Activated CD8-positive, alpha-beta memory T cell treated with anti-CD3 and anti-CD28 coated beads, Interleukin-2, amount 50 U/mL, for 4 hours (primary cell): ENCODE measurements at places on chromosomes 5 and 9.

DNA sequence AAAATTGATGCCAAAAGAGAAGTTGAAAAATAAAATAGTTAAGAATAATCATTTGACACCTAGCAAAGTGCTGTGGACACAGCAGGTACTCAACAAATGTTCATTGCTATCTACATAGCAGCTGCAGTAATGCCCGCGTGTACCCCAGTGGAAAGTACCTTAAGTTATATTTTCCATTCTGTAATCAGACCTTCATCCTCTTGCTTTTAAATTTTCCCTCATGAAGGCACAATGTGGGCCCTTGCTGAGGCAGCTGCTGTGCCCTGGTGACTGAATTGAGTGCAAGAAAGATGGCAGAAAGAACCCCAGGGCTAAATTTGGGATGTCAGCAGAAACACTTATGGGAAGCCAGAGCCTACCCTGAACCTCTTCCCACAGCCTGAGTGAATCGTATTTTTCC, 65.9 kb downstream of the CYFIP2 start:
- no peak for DNase-seq

DNA sequence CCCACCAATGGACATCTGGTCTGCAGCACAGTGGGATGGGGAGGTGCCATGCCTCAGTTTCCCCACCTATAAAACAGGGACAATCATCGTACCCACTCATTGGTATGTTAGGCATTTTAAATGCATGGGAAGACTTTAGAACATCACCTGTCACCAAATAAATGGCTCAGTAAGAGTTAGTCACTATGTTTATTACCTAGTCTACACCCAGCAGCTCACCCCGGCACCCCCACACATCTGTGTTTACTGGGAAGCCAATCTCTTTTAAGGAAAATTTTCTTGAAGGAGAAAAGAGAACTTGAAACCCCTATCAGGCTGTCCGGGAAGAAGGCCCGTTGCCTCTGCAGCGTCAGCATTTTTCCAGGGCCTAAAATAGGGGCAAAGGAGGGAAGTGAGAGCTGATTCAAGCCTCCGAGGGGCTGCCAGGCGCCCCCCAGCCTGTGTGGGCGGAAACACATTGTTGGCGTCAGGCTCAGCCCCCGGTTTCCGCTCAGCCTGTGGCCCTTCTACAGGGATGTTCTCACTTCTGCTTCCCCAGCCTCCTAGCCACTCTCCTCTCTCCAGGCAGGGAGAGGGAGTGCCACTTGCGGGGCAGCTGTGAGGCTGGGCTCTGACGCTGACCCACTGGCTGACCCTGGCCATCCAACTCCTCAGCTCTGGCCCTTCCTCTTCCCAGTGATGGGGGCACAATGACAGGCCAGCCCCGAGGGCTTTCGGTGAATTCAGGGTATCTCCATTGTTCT, 4.6 kb downstream of the CSF1R start:
- DNase-seq = no peak

- no peak for DNase-seq
Observed at GRCh38 chr9:90095682-90096081, 490.9 kb downstream of the GADD45G start.

DNA sequence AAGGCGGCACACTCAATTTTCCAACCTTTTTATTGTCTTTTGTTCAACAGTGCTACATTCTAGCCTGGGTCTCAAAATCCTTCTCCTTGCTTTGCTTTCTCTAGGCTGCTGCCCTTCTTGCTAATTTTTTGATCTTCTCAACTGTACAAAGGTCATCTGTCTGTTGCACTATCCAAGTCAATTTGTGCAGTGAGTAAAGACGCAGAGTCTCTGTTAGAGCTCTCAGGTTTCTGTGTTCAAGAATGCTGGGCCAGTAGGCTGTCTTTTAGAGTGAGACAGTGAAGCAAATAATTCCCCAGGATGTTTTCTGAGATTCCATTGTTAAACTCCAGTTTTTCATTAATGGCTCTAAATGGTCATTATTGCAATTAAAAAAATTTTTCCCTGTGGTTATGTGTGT, 255.7 kb upstream of the ACTBL2 start:
- no peak for DNase-seq

GRCh38 chr9:87586731-87587355, 89.2 kb downstream of the DAPK1 start:
- DNase-seq = no peak

DNA sequence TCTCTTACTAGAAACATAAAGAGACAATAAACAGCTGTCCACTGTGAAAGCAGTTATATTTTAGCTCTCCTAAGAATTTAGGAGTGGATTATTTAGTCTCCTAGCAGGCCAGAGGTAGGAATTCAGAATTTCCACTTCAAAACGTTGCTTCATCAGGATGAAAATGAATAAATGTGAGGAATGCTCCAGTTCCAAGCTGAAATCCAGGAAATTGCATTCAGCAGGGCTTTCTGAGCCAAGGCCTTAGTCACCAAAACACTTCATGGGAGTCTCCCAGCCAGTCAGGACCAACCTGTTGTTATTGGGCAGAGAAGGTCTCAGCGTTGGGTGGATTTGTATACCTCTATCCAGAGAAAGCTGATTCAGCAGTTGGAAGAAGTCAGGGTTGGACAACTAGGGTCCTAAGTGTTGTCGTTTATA, 1040.3 kb downstream of the TLE1 start:
- no peak for DNase-seq

DNA sequence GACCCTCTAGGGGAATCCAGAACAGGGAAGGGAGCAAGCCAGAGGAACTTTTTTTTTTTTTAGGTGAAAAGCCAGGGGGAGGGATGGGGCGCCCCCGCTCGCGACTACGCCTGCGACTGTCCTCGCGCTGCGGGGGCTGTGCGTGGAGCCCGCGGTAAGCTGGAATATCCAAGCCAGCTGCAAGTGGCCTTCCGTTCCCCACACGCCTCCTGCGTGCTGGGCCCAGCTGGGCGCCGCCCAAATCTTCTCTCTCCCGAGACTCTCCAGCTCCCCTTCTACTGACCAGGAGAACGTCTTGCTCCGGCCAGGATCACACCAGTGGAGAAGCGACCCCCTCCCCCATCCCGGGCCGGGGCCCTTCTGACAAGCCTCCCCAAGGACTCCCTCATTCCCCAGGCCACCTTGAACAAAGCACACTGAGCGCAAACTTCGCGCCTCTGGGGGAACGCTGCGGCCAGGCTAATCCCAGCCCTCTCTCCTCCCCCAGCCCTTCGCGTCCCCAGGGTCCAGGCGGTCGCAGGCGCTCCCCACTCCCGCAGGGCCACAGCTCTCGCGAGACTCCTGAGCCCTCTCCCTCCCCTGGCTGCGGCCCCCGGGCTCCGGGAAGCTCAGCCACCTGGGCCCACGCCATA, 6.6 kb downstream of the BARX1 start:
- no peak for DNase-seq

- no peak for DNase-seq
Observed at GRCh38 chr5:141494761-141495452, 6.0 kb downstream of the PCDHGC5 start.

DNA sequence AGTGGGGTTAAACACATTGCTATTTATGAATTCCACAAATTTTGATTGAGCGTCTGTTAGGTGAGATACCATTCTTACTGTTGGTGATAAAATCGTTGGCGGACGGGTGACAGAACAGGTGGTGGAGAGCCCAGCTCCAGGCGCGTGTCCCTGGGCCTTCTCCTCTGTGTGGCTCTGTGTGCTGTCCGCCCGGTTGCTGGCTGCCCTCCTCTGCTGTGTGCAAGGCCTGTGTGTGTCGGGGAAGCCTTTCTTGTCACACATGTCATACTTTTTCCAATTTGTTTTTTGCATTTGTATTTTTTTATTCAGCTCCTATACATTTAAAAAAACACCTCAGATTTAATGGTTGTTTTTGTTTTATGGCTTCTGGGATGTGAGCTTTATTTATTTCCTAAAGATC, 33.9 kb downstream of the TENT4A start:
- DNase-seq = no peak

DNA sequence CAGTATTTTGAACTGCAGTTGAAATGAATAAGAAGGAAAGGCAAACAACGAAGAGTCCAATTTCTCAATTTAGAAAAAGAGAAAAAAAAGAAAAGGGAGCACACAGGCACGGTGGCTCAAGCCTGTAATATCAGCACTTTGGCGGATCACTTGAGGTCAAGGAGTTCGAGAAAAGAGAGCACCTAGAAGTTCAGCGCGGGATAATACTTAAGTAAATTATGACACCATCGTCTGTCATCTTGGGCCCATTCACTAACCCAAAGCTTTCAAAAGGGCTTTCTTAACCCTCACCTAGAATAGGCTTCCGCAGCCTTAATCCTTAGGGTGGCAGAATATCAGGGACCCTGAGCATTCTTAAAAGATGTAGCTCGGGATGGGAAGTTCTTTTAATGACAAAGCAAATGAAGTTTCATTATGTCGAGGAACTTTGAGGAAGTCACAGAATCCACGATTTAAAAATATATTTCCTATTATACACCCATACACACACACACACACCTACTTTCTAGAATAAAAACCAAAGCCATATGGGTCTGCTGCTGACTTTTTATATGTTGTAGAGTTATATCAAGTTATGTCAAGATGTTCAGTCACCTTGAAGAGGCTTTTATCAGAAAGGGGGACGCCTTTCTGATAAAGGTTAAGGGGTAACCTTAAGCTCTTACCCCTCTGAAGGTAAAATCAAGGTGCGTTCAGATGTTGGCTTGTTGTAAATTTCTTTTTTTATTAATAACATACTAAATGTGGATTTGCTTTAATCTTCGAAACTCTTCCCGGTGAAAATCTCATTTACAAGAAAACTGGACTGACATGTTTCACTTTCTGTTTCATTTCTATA, 602 bp upstream of the CD274 start:
- DNase-seq = no peak

DNA sequence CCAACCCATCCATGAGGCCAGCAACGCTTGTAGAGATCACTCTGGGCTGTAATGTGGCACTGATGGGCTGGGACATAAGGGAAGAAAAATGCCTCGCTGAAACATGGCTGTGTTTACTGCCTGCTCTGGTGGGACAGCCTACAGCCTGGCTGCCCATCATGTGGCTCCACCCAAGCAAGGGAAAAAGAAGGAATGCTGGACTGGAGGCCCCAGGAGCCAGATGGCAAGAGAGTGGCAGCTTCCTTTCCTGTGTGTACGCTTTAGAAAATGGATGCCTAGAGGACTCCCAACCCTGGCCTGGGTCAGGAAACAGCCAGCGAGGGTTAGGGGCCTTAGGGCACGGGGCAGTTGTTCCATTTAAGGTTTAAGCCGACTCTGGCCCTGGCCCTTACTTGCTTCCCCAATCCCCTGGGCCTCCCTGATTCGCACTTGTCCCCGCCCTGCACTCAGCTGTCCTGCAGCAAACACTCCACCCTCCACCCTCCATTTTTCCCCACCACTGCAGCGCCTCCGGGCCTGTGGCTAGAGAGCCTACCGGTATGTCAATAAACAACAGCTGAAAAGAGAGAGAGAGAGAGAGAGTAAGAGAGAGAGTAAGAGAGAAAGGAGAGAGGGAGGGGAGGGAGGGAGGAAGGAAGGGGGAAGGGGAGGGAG, 819.4 kb downstream of the SEMA5A start:
- DNase-seq = no peak

- no peak for DNase-seq
Observed at GRCh38 chr5:2991884-2992283, 240.4 kb upstream of the IRX2 start.

GRCh38 chr5:38200872-38201557, 57.3 kb upstream of the EGFLAM start:
- no peak for DNase-seq

DNA sequence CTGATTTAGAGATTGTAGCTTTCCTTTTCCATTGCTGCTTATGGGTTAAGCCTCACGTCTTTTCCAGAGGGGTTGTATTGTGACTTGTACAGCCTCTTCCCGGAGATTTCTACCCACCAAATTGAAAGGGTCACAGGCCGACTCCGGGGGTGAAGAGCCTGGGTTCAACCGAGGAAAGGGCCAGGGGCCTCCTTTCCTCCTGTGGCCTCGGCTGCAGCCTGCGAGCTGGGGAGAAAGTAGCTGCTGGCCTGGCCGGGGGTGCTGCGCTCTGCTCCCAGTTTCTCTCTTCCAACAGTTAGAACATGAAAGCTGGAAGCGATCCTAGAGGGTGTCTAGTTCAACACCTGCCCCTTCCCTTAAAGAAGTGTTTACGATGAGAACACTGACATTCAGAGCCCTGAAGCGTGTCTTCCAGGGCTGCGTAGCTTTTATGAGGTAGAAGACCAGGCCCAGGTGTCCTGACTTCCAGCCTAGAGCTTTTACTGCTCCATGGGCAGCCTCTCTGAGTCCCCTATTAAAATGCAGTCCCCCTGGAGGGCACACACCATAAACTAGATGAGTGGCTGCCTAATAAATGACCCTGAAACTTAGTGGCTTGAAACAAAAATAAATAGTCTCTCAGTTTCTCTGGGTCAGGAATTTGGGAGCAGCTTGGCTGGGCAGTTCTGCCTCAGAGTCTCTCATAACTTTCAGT, 56.9 kb downstream of the ACER2 start:
- DNase-seq = no peak

DNA sequence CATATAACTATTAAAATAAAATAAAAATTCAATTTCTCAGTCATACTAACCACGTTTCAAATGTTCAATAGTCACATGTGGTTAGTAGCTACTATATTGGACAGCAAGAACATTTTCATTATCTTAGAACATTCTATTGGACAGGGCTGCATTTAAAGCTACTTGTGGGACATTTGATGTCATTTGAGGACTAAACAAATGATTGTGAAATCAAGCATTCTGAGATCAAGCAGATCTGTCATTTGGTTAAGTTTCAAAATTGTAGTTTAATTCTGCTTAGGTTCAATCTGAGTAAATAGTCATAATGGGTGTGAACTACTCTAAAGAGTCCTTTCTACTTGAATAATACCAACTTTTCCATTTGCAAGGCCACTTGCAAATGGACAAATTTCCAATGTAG, 226.9 kb upstream of the C9orf72 start:
- no peak for DNase-seq

DNA sequence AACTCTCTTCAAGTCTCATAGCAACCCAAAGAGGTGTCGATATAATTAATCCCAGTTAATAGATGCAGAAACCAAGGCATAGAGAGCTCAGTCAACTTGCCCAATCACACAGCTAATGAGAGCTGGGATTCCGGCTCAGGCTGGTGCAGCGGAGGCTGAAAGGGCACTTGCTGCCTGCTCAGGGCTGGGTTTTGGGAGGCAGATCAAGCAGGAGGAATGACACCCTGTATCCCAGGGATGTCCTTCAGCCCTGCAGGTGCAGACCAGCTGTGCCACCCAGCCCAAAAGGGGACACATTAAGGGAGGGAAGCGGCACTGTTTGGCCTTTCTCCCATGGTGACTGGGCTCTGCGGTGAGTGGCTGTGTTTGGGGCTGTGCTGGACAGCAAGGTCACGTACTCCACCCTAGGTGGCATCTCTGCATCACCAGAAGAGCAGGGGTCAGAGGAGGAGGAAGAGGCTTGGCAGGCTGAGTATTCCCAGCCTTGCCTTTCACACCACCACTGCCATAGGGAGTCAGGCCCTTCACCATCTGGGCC, 124.1 kb downstream of the MVB12B start:
- no peak for DNase-seq

GRCh38 chr5:45417285-45417998, 278.7 kb downstream of the HCN1 start:
- DNase-seq = no peak

- DNase-seq = no peak
Observed at GRCh38 chr5:37063739-37064138, 185.4 kb downstream of the CPLANE1 start.
